ENCODE measurements at places on chromosomes 5 and 9.

DNA sequence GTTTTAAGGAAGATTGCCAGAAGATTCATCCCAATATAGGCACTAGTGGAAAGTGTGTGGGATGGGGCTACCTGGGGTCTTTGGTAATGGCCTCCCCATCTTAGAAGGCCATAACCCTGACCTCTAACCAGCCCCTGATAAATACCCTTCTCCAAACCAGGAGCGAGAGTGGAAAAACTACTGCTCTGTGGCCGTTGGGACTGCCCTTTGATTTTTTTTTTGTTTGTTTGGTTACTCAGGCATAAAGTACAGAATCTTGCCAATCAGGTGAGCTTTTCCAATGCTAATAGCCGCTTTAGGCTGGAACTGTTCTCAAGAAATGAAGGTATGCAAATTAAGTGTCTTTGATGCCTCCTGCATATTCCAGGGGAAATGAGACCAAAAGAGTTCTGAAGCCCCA is 153.7 kb downstream of the ADAMTS12 start:
- DNase-seq = no peak

DNA sequence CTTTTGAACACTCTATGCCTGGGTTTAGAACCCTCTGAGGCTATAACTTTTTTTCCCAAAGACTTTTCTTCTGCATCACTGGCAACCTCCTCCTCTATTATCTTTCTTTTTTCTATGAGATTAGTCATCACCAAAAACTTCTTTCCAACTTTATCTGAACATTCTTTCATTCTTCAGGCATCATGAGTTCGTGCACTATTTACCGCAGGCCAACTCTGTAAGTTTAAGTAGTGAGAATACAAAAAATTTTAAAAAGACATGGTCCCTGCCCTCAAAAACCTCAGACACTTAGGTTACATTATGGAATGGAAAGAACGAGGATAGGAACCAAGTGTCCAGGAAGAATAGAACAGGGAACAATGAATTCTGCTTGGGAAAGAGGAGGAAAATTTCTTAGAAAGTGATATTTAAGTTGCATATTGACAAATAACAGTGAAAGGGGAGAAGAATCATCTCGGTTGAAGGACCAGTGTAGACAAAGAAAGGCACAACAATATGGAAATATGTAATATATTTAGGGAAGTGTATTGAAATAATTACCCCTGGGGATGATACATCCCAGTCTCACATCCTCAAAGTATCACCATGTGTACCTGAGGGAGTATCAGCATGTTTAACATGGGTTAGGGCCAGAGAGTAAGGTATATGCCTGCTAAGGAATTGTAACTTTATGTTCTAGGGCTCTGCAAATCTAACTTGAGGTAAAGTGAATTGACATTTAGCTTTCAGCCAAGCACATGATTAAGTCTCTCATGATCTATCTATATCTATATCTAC is 196.5 kb upstream of the NREP start:
- no peak for DNase-seq

- DNase-seq = no peak
Observed at GRCh38 chr5:137649228-137649935, 86.5 kb downstream of the KLHL3 start.

- no peak for DNase-seq
Observed at GRCh38 chr5:33840927-33841547, 50.8 kb downstream of the ADAMTS12 start.

GRCh38 chr9:34343090-34343489 is 13.7 kb downstream of the NUDT2 start:
- DNase-seq = no peak

- no peak for DNase-seq
Observed at GRCh38 chr5:123454259-123454911, 31.2 kb upstream of the CEP120 start.

DNA sequence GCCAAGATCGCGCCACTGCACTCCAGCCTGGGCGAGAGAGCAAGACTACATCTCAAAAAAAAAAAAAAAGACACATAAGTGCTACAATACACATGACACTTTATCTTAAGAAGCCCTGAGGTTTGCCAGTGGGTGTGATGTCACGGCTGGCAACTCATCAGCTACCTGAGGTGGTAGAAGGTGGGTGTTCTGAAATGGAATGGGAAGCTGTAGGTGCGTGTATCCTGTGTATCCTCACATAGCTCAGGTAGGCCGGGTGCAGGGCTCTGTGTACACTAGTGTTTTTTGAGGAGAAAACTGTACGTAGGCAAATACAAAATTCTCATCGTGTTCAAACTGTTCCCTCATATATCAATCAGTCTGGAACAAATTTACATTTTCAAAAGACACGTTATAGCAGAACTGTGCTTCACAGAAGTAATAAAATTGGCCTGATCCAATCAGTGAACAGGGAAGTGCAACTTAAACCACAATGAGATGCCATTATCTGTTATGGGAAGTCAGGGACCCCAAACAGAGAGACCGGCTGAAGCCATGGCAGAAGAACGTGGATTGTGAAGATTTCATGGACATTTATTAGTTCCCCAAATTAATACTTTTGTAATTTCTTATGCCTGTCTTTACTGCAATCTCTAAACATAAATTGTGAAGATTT is 10.4 kb downstream of the BICD2 start:
- DNase-seq = no peak

GRCh38 chr5:124599028-124599973 is 147.1 kb downstream of the ZNF608 start:
- DNase-seq = peak; percentile 96

DNA sequence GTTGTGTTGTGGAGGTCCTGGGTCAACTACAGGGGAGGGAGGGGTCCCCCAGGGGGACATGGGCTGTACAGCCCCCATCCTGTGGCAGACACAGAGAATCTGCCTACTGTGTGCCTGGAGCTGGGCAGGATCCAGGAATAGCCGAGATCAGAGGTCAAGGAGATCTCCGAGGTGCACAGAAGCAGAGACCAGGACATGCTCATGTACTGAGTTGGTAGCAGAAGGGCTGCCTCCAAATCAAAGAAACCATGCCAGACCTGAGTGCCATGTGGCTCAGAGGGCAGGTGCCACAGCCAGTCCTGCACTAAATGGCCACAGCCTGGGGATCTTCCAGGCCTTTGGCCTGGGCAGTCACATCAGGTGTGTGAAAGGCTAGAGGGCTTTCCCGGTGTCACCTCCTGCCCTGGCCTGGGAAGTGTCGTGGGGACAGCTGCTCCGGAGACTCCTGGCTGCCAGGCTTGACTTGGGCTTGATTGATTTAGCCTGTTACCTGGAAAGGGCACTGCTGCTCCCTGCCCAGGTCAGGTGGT is 27.8 kb downstream of the GSN start:
- DNase-seq = no peak

DNA sequence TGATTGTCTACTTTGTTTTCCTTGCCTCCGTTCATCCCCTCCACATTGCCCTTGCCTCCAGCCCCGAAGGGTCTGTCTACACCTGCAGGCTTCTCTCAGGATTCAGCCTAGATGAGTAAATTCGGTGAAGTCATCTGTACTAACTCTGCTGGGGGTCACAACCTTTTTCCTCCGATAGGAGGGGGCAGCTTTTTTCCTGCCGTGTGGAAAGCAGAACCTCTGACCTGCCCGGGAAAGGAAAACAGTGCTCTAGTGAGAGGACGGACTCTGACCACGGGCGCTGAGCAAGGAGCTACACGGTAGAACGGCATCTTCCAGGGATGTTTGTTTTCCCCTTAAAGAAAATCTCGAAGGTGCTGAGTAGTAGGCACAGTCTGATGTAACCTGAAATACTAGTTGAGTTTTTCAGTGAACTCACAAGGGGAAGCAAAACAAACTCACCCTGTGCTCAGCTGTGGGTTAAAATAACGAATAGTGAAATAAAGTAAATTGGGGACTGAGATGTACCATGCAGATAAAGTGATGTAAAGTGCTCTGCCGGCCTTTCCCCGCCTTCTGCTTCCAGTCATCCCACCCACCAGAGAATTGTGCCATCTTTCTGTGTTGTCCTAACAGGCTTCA is 281.8 kb downstream of the AOPEP start:
- no peak for DNase-seq

DNA sequence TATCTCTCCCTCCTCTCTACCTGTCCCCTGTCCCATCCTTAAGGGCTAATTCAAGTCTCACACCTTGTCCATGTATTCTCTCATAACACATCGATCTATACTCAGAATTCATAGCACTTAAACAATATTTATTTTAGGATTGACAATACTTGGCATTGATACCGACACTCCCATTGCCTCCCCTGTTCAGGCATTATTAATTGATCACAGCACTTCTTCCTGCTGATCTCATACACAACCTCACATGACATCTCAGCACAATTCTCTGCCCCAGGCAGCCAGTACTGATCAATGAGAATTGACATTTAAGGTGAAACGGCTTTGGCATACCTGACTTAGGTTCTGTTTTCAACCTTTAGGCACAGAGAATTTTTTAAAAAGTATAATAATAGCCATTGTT is 582.4 kb upstream of the BRINP1 start:
- DNase-seq = no peak

GRCh38 chr9:69606089-69606488 is 66.1 kb downstream of the APBA1 start:
- DNase-seq = no peak

DNA sequence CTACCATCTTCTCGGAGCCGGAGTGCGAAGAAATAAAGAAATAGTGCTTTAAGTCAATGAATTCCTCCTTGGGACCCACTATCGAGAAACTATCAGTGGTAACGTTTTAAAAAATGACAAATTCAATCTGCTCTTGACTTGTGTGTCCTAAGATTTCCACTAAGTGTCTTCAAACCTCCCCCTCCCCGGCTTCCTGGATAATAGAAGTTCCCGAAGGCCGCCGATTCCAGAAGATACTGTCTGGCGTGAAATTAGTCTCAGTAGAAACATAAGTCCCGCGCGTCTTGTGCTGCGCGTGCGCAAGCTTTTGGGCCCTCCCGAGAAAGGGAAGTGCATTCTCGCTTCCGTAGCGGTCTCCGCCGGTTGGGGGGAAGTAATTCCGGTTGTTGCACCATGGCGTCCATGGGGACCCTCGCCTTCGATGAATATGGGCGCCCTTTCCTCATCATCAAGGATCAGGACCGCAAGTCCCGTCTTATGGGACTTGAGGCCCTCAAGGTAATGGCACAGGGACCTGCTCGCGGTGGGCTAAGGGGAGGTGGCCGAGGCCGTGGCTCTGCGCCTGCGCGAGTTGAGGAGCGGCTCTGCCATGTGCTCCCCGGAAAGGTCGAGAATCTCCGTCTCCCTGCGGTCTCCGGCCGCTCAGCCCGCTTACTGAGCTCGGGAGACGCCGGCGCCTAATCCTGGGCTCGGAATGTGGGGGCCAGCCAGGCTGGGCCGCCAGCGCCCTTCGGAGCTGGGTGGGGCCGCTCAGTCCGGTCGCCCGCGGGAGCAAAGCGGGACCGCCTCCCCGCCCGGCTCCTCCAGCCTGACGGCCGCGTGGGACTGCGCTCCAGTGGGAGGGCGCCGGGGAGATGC is at the start of gene CCT5:
Gene CCT5, plus strand, starts transcription at position 333 of the 858 bp plus-strand sequence. Its CDS starts 61 bp downstream, at position 394.
- peak; percentile 97 for DNase-seq

- DNase-seq = no peak
Observed at GRCh38 chr5:80246995-80247729, 8.7 kb downstream of the SERINC5 start.

GRCh38 chr5:167671176-167671575 is 620.3 kb upstream of the WWC1 start:
- DNase-seq = no peak

DNA sequence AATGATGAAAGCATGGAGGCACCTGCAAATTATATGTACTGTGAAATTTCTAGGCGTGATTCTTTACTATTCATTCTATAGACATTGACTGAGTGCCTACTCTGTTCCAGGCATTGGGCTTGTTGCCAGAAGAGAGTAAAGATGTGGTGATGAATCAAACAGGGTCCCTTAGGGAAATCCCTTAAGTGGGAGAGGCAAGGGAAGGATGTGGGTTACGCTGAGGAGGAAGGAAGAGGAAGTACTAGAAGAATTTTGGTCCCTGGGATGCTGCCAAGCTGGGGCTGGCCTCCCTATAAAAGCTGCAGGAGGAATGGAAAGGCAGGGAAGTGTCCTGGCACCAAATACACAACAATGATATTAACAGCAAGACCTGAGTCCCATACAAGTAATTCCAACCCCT is 76.7 kb upstream of the SPOCK1 start:
- DNase-seq = no peak

DNA sequence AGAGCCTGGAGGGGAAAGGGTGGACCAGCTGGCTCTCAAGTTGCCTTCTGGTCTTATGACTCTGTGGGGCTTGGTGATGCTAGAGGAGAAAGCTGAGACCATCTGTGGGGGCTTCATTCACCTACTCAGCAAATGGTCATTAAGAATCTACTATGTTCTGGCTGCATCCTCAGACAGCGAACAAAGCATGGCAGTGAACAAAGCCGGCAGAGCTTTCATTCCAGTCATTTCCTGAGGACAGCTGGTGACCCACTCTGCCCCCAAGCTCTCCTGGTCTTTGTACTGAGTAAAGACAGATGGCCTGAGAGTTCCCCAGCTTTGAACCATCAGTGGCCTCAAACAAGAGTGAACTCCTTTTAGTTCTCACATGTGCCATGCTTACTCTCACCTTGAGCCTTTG is 48.0 kb downstream of the FGF1 start:
- no peak for DNase-seq

DNA sequence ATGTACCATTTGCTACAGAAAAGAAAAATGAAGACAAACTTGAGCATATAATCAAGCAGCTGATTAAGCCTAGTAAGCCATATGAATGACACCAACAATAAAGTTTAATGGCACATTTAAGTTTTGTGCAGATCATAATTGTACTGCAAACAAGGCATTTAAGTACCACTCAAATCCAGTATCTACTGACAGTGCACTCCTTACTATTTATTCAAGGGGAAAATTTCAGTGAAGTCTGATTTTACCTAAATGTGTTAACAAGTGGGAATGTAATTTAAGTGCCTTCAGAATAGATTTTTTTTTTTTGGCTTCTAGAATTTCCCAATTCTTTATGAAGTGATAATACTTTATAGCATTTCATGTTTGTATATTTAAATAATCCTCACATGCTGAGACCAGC is 341.0 kb upstream of the POU5F2 start:
- DNase-seq = no peak

GRCh38 chr5:116216246-116216645 is 131.4 kb downstream of the COMMD10 start:
- no peak for DNase-seq

- no peak for DNase-seq
Observed at GRCh38 chr9:114559830-114560513, 27.6 kb upstream of the ATP6V1G1 start.

GRCh38 chr9:36040271-36040925 is 3.7 kb downstream of the RECK start:
- no peak for DNase-seq

- no peak for DNase-seq
Observed at GRCh38 chr5:40521925-40522324, 157.8 kb upstream of the PTGER4 start.

DNA sequence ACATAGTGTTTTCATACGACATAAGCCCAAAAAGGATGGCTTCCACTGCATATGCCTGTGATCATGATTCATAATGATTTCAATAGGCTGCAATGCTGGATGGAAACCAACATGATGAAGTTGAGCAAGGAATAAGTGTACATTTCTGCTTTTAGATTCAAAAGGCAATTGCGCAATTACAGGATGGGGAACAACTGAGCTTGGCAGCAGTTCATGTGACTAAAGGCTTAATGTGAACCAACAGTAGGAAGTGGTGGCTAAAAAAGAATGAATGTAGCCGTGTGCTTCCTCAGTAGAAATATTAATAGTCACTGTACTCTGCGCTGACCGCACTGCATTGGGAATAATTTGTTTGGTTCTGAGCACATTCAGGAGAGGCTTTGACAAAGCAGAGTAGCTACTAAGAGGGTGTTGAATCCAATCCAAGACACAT is 51.2 kb downstream of the SLC1A3 start:
- DNase-seq = peak; percentile 75

Measured in glomerular endothelial cell (primary cell).